ENCODE measurements at places on chromosomes 16 and 17. TPM values are rescaled to one million over a fixed set of nuclear protein-coding genes. Genes with fewer than 3 reads are reported as not detected.

CHTF8 gene
- total RNA-seq: 65.1 TPM

OR4D1 gene
- total RNA-seq: not detected

TMEM114 gene
- not detected for total RNA-seq

CHST4 gene
- total RNA-seq: not detected

UTS2R gene
- not detected for total RNA-seq

ITGAD gene
- not detected for total RNA-seq

CA7 gene
- not detected for total RNA-seq

AIPL1 gene
- total RNA-seq: not detected

C16orf87 gene
- total RNA-seq: 13.1 TPM

GINS3 gene
- total RNA-seq: 8.9 TPM

FBXO39 gene
- total RNA-seq: 0.07 TPM

ITGA2B gene
- total RNA-seq: 0.07 TPM

PRKCB gene
- total RNA-seq: not detected

TBC1D3B gene
- total RNA-seq: 0.88 TPM

CD300C gene
- total RNA-seq: not detected

Data from airway epithelial cell (primary cell).